HuH-7 (cell line): ENCODE measurements at places on chromosomes 7 and 10.

GRCh38 chr7:3274131-3274530 is 26.9 kb upstream of the SDK1 start:
- DNase-seq: no peak

GRCh38 chr7:101905203-101905865 is 87.9 kb downstream of the CUX1 start:
- no peak for DNase-seq

DNA sequence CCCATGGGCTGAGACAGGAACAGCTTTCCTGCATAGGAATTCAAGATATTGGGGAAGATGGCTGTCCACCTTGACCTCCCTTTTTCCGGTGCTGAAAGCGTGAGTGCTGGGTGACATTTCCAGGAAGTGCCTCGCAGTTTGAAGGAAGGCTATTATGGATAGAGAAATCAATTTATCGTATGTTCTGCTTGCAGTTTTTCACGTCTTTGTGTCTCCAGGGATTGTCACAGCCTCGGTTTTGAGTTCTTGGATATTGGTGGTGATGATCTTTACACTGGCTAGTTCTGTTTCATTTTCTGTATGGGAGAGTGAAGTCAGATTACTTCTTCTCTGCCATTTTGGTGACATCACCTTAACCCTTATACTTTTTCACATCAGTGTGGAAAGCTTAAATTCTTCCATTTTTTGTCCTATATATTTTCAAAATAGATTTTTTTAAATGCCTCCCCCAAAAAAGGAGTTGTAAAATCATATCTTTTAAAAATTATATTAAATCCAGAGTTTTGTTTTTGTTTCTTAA is 102.5 kb upstream of the APBB1IP start:
- DNase-seq: no peak

- peak; percentile 71 for DNase-seq
These were observed 2.2 kb downstream of the CFAP46 start for GRCh38 chr10:132939957-132940790.

DNA sequence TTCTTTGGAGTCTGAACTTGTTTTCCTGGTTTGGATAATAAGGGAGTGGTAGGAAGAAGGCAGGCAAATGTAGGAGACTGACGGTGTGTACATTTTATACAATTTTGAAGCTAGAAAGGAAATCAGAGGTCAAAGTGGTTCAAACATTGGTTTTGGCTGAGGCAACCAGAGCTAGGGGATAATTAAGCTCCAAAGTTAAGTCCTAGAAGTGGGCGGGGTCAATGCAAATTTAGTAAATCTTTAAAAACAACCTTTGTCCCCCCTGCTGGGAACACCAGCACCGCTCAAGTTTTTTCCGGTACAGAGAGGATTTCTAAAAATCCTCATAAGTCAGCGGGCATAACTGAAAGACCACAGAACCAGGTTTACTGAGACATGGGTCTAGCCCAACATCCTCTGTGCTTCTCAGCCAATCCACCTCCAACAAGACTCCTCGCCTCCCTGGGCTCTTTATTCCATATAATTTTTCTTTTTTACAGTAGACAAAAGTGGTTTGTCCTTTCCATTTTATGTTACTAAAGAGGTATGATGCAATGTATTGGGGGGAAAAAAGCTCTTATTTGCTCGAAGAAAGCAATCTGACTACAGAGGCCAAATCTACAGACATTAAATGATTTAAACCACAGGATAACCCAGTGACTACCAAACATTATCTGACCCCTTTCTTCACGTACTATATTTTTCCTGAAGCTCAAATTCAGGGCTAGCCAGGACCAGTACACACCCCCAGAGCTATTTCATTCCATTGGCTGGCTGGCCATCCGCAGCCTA is 1.6 kb downstream of the GLUD1 start:
- peak; percentile 52 for DNase-seq

- DNase-seq: no peak
These were observed 506.0 kb downstream of the AUTS2 start for GRCh38 chr7:70104243-70104642.

DNA sequence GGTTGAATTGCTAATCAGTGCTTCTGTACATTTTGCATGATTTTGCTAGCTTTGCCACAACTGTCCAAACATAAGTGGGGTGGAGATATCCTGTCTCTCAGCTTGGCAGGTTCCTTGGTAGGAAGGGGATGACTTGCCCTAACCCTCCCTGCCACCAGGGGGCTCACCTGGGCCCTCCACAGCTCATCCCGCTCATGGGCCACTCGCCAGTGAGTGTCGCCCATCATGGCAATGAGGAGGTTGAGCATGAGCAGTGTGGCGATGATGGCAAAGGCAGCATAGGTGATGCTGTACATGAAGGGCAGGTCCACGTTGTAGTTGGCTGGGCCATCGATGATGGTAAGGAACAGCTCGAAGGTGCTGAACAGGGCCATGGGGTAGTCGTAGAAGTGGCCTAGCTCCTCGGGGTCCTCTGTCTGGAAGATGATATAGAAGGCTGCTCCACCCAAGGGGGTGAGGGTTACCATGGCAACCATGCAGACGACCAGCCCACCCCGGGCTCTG is 12.2 kb downstream of the TRPV6 start:
- DNase-seq: peak; percentile 74
